ENCODE measurements at places on chromosomes 2 and 18. TPM values are rescaled to one million over a fixed set of nuclear protein-coding genes. Genes with fewer than 3 reads are reported as not detected.

Gene LCLAT1
- polyA plus RNA-seq = 11.2 TPM

Gene HOXD12
- 0.86 TPM for polyA plus RNA-seq

Gene TTLL4
- 32.3 TPM for polyA plus RNA-seq

Gene ATL2
- 66.8 TPM for polyA plus RNA-seq

GRCh38 chr2:199471443-199472057, 13.8 kb upstream of the SATB2 start:
- no peak for DNase-seq

- no peak for DNase-seq
These were observed 6.2 kb downstream of the PDE1A start for GRCh38 chr2:182420669-182421068.

- DNase-seq = no peak
These were observed 205.1 kb upstream of the DPP10 start for GRCh38 chr2:114237331-114237730.

- no peak for DNase-seq
These were observed 36.3 kb downstream of the TGOLN2 start for GRCh38 chr2:85291425-85292023.

Gene RFX8
- polyA plus RNA-seq = 0.82 TPM

GRCh38 chr2:46320141-46320567, 22.9 kb downstream of the EPAS1 start:
- DNase-seq = no peak

Gene ANKAR
- 9.2 TPM for polyA plus RNA-seq

GRCh38 chr2:240498958-240499260, 58.9 kb downstream of the ANKMY1 start:
- DNase-seq = no peak

DNA sequence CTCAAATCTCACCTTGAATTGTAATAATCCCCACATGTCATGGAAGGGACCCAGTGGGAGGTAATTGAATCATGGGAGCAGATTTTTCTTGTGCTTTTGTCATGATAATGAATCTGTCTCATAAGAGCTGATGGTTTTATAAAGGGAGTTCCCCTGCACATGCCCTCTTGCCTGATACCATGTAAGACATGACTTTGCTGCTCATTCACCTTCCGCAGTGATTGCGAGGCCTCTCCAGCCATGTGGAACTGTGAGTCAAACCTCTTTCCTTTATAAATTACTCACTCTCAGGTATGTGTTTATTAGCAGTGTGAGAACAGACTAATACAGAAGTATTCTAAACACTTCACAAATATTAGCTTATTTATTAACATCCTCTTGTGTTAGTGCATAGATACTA, 516.7 kb downstream of the LRRTM4 start:
- DNase-seq = no peak

Gene RAX
- polyA plus RNA-seq = not detected

DNA sequence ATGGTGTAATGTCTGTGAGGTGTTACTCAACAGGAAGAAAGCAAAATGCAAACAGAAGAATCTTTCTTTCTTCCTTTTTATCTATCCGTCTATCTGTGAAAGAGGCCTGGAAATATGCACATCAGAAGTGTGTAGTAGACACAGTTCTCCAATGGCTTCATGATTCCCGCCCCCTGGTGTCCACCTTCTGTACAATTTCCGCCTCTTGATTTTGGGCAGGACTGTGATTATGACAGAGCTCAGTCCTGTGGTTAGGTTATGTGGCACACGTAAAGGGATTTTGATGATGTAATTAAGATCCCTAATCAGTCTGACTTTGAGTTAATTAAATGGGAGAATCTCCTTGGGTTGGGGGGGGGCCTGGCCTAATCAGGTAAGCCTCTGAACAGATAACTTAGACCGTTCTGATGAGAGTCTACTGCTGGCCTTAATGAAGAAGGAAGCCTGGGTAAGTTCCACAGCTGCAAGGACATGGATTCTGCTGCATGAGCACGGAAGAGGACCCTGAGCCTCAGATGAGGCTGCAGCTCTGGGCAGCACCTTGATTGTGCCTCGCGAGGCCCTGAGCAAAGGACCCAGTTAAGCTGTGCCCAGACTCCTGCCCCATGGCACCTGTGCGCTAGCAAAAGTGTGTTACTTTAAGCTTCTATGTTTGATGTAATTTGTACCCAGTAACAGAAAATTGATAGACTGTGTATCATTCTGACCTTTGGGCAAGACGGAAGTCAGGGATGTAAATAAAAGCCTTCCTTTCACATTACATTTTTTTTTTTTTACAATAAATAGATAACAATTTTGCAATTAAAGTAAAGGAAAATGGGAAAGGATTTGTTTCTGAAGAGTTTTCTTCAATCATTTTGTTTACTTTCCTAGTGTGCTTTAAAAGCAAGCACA, 11.3 kb upstream of the KCNF1 start:
- no peak for DNase-seq

GRCh38 chr2:172215172-172215935, 112.7 kb upstream of the DLX2 start:
- DNase-seq = no peak

DNA sequence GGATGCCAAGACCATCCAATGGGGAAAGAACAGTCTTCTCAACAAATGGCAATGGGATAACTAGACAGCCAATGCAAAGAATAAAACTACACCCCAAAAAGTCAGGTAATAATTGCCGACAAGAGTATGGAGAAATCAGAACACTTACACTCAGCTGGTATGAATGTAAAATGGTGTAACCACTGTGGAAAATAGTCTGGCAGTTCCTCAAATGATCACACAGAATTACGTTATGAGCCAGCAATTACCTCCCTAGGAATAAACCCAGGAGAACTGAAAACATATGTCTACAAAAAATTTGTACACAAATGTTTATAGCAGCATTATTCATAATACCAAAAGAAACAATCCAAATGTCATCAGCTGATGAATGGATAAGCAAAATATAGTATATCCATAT, 8.8 kb downstream of the IWS1 start:
- DNase-seq = no peak

Gene FAM110C
- 10.2 TPM for polyA plus RNA-seq

- no peak for DNase-seq
These were observed 142.4 kb downstream of the ZFP36L2 start for GRCh38 chr2:43083710-43084698.

GRCh38 chr18:32010124-32010721, 8.4 kb upstream of the RNF125 start:
- no peak for DNase-seq

DNA sequence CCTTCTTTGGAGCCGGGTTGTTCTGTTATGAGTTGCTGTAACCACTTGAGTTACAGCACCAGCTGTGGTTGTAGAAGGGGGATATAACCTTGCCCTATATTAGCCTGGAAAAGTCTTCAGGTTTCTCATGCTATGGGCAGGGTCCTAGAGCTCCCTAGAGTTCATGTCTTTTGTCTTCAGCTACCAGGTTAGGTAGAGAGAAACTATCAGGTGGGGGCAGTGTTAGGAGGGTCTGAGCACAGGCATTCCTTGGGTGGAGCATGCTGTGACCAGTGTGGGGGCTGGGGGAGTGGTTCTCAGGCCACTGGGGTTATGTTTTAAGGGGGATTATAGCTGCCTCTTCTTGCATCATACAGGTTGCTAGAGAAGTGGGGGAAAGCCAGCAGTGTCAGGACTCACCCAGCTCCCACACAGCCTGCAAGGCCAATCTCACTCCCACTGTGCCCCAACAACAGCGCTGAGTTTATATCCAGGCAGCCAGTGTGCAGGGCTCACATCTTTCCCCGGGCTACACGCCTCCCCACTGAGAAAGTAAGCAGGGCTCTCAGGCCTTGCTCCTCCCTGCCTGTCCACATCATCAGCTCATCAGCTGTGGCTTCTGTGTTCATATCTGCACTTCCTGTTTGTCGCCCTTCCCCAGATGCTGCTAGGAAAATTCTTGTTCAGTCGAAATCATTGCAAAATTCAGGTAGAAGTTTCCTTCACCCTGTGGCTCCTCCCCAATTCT, 133.8 kb upstream of the NRXN1 start:
- no peak for DNase-seq

Gene CENPA
- 16.8 TPM for polyA plus RNA-seq

DNA sequence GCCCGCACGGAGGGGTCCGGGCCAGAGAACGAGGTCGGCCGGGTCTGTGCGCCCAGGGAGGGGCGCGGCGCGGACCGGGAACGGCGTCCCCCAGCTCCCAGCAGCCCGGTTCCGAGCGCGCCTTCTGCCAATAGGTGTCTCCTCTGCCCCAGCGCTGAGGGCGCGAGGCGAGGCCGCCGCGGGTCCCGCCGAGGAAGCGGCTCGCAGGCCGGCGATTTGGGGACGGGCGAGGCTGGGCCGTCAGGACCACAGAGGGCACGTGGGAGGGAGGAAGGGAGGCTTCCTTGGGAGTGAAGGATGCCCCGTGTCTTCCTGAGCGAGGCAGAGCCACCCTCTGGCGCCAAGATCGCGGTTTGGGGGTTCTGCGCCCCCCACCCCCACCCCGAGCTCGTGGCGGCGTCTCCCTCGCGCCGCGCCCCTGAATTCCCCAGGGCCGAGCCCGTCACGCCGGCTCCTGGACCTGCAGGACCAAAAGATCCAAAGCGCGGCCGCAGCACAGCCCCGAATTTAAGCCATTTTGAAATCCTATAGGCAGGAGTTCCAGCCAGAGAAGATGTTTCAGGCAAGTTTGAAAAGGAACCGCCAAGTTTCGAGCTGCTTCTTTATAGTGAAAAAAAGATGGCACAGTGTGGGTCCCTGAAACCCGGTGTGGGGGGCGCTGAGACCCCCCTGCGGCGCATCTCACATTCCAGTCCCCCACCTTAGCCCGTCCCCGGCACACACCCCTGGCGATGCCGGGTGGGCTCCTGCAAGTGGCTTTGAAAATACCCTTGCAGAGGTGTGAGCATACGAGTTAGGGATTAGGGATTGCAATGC, 909 bp downstream of the NFATC1 start:
- no peak for DNase-seq

Gene IL1R2
- 0.15 TPM for polyA plus RNA-seq

Gene SIX3
- polyA plus RNA-seq = not detected

GRCh38 chr18:48868468-48869466, 82.0 kb downstream of the SMAD7 start:
- DNase-seq = no peak

Gene MATN3
- polyA plus RNA-seq = 16.7 TPM

GRCh38 chr18:7370802-7371201, 139.9 kb downstream of the LRRC30 start:
- DNase-seq = no peak

DNA sequence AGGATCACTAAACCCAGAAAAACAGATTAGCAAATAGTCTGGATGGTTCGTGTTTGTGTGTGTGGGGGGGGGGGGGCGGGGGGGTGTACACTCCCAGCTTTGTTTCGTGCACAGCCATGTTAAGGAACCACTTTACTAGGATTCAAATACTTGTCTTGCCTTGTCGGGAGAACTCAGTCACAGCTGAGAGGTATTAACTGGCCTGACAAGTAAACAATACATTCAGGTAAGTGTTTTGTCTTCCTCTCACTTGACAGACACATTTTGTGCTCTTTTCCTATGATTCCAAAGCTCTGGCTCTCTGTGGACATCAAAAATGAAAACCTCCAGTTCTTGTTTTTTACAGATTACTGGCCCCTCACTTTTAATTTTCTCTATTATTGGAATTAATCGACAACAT, 173.5 kb downstream of the LRP1B start:
- no peak for DNase-seq

- DNase-seq = no peak
These were observed 109.4 kb upstream of the TMEM200C start for GRCh38 chr18:6004683-6005082.

Gene TMEM163
- polyA plus RNA-seq = 2.4 TPM

Gene TXNDC9
- polyA plus RNA-seq = 36.0 TPM

Gene SFT2D3
- not detected for polyA plus RNA-seq

Gene COL5A2
- polyA plus RNA-seq = 190 TPM

DNA sequence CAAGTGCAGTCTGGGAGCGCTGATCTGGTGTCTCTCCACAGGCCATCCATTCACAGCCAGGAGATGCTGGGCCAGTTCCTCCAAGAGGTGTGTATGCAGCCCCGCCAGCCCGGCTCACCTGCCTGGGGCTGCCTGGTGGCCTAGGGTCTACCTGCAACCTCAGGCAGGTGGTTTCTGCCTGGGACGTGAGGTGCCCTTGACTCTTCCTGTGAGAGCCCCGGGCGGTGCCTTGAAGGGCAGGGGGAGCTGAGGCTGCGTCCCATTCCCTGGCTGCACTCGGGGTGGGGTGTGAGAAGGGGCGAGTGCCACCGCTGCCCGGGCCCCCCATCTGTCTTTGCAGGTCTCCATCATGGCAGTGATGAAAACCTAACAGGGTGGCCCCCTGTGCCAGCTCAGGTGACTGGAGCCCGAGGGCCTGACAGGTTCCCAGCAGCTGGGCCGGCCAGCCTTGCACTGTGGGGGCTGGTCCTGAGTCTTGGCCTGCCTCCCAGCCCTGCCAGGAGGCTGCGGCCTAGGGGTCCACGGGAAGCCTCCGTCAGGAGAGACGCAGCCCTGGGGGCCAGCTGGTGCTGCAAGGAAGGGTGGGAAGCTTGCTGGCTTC, 11.9 kb downstream of the CAPN10 start:
- no peak for DNase-seq

Gene SLC4A5
- polyA plus RNA-seq = 3.4 TPM

Gene KLHL14
- 27.1 TPM for polyA plus RNA-seq

- no peak for DNase-seq
These were observed 318.1 kb downstream of the PARD3B start for GRCh38 chr2:204863336-204863735.

GRCh38 chr2:86039178-86039962, 66.3 kb downstream of the POLR1A start:
- DNase-seq = no peak

Gene STPG4
- polyA plus RNA-seq = 0.11 TPM

DNA sequence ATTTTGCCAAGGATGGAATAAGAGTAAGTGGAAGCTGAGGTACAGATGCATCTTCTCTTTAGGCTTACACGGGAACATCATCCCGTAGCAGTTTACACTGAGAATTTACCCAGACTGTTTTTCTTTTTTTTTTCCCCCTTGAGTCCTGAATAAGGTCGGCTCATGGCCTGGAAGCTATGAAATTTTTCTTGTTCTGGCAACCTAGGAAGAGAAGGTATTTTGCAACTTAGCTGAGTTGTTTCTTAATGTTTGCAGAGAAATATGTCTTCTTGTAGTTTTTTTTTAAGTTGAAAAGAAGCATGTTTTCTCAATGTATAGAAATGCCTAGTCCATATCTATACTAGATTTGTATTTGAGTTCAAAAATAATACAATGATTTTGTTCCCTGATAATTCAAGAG, 712.5 kb downstream of the TDRD15 start:
- DNase-seq = no peak

DNA sequence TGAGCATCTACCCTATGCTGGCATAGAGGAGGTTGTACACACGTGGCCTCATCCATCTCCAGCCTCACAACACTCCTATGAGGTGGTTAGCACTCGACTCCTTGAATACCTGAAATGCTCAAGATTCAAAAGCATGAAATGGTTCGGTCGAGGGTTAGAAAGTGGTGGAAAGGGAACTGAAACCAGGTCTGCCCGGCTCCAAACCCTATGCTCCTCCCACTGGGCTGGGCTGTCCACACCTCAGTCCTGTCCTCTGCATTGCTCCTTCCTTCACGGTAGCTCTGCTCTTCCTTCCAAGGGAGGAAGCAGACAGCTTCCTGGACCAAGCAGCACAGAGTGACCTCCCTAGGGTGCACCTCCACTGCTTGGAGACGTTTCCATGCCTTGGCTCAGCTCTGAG, 565.2 kb upstream of the ID2 start:
- no peak for DNase-seq

Gene DSG4
- polyA plus RNA-seq = 0.04 TPM

GRCh38 chr2:20766798-20767644, 55.9 kb downstream of the LDAH start:
- DNase-seq = no peak

GRCh38 chr18:60421356-60422118, 49.0 kb upstream of the MC4R start:
- no peak for DNase-seq

GRCh38 chr2:227826563-227826962, 12.9 kb downstream of the CCL20 start:
- DNase-seq = no peak

Data from left renal pelvis (tissue), 4 donors.